Putamen (tissue), 1 donor: ENCODE measurements at places on chromosomes 6 and 20.

DNA sequence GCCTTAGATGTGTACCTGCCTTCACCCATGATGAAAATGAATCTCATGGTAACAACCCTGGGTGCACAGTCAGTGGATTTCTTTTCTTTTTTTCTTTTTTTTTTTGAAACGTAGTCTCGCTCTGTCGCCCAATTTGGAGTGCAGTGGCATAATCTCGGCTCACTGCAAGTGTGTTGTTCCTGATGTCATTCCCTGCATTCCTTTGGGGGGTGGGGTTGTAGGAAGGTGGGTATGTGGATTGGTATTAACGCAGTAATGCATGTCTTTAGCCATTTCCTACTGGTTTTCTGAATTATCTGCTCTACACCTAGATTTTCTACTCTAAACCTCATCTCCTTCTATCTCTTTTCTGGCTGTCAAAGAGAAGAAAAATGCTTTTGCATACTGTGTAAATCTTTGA is 146.6 kb downstream of the RNF144B start:
- DNase-seq = no peak

- DNase-seq = no peak
Observed at GRCh38 chr6:39812853-39813533, 20.8 kb downstream of the DAAM2 start.

DNA sequence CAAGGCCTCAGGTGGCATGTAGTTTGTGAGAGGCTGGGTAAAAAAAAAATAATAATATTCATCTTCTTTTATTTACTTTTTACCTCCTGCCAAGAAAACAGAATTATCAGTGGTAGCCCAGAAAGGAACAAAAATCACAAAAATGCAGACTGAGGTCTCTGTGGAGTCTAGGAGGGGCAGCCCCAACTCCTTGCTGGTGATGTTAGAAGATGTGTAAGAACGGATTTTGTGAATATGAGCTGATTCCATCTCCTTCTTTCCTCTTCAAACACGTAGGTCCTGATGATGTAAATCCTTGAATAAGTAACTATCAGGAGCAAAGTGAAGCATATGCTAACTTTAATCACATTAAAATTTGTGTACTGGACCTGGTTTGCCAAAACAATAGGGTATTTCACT is 226.8 kb downstream of the EYA4 start:
- DNase-seq = no peak

GRCh38 chr6:116876635-116877611 is at the start of gene RFX6:
TSS of gene RFX6 (plus strand) at chr6:116877242. CDS start at chr6:116877276, 34 bp downstream.
- DNase-seq = no peak

DNA sequence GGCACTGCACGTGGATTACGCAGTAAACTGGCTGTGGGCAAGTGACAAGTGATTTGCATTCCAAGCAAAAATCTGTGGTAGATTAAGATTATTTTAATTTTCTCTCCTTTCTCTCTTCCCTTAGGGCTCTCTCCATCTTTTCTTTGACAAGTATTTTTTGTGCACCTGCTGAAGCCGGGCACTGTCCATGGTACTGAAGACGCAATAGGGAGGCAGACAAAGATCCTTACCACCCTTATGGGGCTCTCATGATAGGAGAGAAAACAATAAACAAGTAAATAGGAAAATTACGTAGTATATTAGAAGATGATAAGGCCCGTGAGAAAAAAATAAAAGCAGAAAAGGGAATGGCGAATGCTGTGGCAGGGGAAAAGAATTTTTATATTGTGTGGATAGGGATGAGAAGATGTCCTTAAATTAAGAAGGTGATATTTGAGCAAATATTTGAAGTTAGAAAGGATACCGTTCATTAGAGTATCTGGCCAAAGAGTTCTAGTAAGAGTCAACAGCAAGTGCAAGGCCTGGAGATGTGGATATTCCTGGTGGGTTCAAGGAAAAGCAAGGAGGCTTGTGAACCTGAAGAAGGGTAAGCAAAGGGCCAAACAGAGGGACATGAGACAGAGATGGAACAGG is 146.0 kb downstream of the LAMP5 start:
- DNase-seq = no peak

- DNase-seq = no peak
Observed at GRCh38 chr6:165819394-165819793, 156.4 kb upstream of the PDE10A start.

DNA sequence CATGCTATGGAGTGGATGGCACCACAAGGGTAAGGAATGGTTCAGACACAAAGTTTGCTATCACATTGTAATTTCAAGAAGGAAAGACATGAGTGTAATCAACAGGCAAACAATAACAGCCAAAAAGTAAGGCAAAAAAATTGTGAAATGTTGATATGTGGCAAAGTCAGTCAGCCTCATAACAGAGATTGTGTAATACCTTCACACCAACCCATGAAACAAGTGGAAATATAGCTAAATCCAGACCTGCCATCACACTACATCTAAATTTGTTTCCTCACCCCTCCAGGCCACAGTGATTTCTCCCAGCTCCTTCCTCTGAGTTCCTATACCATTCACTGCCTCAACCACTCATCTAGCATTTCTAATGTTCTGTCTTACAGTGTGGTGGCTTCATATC is 37.3 kb downstream of the SIM1 start:
- DNase-seq = no peak

DNA sequence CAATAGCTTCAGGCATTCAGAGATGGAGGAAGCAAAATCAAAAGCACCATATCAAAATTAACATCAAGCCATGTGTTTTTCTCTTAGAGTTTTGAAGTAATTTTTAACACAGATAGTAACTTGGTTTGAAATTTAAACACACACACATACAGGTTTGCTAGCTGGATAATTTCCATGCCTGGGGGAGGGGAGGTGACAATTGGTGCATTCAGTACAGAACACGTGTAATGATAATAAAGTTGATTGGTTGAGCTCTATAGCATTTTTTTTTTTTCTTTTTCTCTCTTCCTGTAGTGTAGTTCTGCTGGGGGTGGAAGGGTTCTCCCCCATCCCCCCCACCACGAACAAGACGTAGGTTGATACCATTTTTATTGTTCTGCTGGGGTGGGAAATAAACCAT is 564.8 kb downstream of the LMBRD1 start:
- DNase-seq = peak; percentile 62

- DNase-seq = peak; percentile 67
Observed at GRCh38 chr20:49853640-49854039, 41.0 kb downstream of the SLC9A8 start.

DNA sequence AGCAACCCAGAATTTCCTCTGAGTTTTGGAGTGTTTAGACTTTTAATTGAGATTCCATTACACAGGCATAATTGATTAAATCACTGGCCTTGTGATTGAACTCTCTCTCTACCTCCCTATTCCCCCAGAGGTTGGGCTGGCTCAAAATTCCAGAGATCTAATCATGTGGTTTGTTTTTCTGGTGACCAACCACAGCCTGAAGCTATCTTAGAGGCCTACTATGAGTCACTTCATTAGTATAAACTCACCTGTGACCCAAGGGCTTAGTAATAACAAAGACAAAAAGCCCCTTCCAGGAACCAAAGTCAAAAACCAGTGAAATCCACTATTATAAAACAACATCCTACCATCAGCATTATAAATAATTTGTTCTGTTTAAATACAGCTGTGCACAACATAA is 992.5 kb upstream of the CITED2 start:
- DNase-seq = no peak

DNA sequence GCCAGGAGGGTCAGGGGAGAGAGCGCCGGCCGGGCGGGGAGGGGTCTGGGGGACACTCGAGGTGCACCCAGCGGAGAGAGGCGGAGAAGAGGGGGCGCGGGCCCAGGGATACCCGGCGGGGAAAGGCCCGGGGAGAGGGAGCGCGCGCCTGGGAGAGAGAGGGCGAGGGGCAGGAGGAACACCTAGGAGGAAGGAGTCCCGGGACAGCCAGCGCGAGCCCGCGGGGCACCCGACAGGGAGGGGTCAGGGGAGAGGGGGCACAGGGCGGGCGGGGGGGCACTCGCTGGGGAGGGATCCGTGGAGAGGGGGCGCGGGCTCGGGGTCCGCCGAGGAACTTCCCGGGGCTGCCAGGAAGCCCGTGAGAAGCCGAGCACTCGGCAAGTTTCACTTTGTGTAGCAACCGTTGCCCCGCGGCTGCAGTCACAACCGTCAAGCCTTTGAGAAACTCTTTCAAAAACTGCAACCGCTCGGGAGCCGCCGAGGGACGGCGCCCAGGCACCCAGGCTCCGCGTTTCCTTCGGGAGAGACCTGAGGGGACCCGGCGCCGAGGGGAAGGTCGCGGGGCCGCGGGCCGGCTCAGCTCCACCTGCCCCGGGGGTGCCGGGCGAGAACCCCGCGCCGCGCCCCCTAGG is 471 bp downstream of the EZR start:
- no peak for DNase-seq

DNA sequence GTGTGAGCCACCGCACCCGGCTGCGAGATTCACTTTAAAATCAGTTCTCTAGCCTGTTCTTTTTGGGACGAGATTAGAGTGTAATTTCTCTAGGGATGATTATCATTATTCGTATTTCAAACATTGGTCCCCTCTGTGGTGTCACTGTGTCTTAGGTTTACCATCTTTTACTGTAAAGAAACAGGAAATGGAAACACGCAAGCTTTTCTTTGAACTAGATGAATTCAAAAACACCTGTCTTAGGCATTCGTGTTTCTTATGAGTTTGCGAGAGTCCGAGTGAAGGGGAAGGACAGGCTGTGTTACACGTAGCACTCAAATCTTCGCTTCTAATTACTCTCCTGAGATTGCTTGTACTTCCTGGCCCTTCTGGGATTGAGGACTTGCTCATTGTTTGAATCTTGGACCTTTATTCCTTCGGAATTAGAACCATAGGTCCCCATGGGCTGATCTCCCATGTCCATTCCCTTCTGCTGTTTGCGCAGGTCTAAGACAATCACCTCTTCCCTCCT is 61.6 kb downstream of the PHACTR2 start:
- DNase-seq = no peak

DNA sequence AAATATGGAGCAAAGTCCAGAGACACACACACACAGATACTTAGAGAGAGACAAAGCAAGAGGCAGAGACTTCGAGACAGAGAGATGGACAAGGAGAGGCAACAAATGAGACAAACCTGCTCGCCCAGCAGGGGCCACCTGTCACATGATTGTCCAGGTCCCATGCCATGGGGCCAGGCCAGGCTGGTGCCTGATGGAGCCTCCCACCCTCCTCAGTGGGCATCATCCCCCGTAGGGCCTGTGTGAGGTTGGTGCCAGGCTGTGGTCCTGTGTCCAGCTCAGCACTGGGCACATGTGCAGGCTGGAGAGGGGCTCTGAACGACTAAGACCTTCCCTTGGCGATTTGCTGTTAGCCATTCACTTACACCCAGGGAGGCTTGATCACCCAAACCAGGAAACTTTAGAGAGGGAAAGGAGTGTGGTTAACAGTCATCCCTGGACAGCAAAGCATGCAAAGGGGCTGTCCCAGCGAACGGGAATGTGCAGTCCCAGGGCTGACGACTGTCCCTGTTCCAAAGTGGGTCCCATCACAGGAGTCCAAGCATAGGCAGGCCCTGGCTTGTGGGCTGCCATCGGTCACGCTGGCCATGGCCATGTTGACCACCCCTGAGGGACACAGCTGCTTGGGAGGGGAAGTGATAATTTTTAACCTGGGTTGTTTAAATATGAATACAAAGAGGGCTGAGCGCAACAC is 38.4 kb upstream of the PHACTR3 start:
- DNase-seq = no peak

- no peak for DNase-seq
Observed at GRCh38 chr6:17417817-17418216, 24.4 kb downstream of the CAP2 start.

DNA sequence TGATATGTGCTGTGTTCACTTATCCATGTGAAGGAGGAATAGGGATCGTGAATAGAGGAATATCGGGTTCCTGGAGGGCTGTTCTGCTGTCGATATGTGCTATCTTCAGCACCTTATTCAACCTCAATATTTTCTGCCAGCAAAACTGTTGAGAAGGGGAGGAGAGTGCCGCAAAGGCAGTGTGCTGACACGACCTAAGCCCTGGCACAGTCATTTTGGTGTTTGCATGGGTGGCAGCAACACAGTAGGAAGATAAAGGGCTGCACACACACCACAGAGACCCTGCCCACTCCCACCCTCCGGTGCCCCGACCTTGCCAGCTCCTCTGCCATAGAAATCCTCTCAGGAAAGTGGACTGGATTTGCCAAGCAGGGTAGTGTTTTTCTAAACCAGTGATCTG is 47.0 kb downstream of the ZDHHC14 start:
- DNase-seq = no peak

- DNase-seq = no peak
Observed at GRCh38 chr6:124298730-124299129, 495.1 kb downstream of the NKAIN2 start.

GRCh38 chr20:20235681-20236080 is 132.2 kb upstream of the INSM1 start:
- no peak for DNase-seq

DNA sequence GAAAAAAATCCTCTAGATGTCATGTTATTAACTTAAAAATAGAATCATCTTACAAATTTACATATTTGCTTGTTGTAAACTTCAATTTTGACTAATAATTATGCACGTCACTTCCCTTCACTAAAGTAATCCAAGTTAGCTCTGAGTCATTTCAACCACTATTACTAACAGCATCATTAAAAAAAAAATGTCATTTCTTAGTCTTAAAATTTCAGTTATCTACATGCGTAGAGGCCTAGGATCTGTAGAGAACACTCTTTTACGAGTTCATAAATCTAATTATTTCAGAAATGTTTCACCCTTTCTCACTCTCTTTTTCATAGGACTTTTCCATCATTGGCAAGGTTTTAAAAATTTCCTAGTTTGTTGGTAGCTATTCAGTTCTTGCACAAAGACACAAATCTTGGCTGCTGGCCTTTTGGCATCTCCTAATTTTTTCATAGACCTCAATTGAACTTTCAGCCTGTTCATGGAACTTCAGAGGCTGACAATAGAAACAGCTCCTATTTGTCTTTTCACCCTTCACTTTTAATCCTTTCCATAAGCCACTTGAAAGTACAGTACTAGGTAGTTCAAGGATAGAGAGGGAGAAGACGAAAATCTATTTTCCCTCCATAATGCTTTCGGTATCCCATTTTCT is 61.5 kb downstream of the OGFRL1 start:
- peak; percentile 63 for DNase-seq

DNA sequence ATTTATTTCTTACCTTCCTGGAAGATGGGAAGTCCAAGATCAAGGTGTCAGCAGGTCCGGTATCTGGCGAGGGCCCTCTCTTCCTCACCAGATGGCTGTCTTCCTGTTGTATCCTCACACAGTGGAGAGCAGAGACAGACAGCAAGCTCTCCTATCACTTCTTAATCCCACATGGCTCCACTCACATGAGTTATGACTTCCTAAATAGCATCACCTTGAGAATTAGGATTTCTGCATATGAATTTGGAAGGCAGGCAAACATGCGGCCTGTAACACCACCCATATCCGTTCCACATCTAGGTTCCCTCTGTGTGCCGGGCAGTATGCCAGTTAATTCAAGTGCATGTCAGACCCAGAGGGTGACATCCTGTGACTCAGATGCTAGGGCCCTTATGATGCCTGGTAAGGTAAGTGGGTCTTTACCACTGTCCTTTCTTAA is 2.1 kb downstream of the RAET1E start:
- DNase-seq = no peak

DNA sequence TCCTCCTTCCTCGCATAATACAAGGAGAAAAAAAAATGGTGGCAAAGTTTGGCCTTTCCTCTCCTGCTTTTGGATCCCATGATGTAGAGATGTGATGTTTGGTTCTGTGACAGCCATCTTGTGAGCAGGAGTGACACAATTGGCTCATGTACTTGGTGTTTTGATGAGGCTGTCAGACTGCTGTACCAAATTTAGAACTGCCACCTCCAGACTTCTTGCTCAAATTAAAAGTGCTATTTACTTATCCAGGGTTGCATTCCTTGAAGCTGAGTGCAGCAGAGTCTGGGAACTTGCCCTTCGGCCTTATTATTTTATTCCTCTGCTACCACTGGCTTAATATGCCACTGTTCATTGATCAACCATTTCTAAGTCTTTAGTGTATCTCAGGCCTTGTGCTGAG is 21.9 kb downstream of the BCAS1 start:
- peak; percentile 59 for DNase-seq
